ENCODE measurements at places on chromosomes 5 and 9.

DNA sequence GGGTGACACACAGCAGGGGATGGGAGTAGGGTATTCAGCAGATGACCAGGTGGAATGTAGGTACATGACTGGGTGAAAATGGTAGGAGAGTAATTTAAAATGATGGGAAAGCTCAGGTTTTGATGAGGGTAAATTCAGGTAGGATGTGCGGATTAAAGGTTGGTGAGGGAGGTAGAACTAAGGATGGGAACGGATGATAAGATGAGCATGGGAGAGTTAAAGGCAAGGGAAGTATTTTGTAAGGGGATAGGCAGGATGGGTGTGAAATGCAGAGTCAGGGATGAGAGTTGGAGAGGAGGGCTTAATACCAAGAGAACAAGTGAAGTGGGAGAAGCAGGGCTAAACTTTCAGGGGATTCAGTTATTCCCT lies 1.5 kb downstream of the TLN1 start:
- no peak for DNase-seq

DNA sequence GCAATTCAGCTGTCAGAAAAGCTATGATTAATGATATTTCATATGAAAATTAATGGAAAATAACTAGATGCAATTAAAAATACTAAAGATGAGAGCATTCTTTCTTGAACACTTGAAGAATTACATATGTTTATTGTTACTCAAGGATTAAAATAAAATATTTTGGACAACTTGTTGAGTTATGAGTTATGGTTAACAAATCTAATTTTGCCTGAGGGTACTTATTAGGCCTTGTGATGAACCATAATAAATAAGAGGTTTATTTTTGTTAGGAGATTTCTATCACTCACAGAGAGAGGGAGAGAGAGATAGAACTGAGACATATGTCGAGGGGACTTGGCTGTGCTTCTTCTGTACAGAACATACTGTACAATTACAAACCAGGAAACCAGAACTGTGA lies 183.7 kb downstream of the ISL1 start:
- DNase-seq = no peak

DNA sequence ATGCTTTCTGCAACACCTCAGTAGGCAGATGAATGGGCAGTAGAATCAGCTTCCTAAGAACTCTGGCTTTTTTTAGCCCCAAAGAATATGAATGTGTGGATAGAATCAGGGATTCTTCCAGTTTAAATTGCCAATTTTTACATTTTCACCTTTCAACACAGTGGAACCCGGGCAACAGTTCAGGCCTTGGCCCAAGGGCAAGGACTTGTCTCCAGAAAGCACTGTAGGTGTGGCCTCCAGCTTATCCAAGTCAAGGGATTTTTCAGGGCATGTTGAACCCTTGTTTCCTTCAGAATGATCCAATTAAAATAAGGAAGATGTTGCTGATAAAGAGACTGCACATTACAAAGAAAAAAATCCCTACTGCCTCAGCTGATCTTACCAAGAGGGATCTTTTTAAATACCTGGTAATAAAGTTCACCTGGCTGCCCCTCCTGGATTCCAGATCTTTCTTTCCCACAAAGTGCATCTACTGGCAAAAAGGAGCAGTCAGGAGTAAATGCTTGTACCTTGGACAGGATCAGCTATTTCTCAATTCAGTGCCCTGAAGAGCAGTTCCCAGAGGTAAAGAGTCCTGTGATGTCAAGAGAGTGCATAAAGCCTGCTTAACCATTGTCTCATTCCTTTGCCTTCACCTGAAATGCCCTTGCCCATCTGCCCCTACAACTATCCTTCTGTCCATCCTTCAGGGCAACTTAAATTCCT lies 80.1 kb upstream of the PLPP6 start:
- DNase-seq = no peak

GRCh38 chr5:142845402-142845921 lies 75.3 kb downstream of the ARHGAP26 start:
- no peak for DNase-seq

DNA sequence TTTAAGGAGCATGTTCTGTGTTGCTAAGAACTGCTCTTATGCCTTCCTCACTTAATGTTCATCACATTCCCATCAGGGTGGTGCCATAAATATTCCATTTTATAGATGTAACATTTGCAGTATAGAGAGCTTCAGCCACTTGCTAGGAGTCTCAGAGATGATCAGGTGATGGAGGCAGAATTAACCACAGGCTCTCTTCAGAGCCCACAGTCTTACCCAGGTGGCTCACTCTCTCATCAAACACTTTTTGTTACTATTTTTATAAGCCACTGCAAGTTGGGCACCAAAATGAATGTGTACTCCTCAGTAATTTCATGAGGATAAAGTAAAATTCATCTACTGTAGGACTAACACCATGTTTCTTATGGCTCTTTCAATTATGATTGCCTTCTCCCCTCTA lies 491.5 kb upstream of the DAP start:
- no peak for DNase-seq

- DNase-seq = no peak
Observed at GRCh38 chr9:107715740-107716139, 226.2 kb upstream of the KLF4 start.

DNA sequence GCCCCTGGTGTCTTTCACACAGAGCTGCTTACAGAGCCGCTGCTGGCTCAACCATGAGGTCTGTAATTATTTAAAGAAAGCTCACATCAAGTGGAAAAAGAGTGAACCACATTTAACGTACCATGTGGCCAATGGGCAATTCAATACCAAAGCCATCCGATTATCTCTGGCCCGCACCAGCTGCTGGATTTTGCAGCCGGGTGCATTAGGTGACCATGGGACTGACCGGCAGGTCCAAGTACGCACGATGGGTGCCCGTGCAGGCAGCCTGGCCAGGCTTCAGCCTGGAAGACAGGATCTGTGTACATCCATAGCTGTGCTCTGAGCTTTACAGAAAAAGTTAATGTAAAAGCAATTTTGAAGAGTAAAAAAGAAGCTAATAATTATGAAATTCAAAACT lies 20.5 kb downstream of the PPARGC1B start:
- no peak for DNase-seq

DNA sequence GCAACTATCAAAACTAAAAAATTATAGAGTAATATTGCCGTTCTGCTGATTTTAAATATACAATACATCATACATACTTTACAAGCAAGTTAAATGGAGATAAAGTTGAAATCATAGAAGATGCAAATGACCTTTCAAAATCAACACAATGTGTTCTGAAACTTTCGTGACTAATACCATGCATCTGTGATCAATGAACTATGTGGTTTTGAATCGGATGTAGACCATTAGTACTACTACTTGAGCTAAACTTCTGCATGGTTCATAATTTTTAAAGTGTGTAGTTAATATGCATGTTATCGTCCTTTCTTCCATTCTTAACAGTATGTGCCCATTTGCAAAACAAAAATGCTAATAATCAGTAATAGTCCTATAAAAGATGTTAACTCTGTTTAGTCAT lies 11.3 kb upstream of the PHF2 start:
- no peak for DNase-seq

- DNase-seq = no peak
Observed at GRCh38 chr5:125950012-125950615, 473.1 kb upstream of the GRAMD2B start.

DNA sequence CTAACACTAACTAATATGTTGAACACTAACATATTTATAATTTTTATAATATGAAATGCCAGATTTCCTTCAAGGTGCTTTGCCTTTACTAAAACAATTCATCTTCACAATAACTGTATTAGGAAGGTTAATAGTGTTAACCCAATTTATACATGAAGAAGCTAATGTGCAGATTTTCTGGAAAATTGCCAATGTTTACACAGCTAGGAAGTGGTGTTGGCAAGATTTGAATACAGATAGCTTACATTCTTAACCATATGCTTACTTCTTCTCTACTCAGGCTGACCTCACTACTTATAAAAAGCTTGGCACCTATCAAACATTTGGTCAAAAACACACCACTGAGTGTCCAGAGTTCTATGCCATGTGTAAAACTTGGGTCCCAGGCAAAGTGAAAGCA lies 445.4 kb upstream of the ITGA1 start:
- no peak for DNase-seq

GRCh38 chr9:38422555-38423260 lies 1.5 kb downstream of the IGFBPL1 start:
- no peak for DNase-seq

- no peak for DNase-seq
Observed at GRCh38 chr5:97162045-97162444, 19.6 kb upstream of the LIX1 start.

- DNase-seq = no peak
Observed at GRCh38 chr9:130561056-130561455, 18.3 kb upstream of the FUBP3 start.

- DNase-seq = no peak
Observed at GRCh38 chr5:178986326-178986960, 8.7 kb downstream of the GRM6 start.

- DNase-seq = no peak
Observed at GRCh38 chr9:37198831-37199230, 78.5 kb downstream of the ZCCHC7 start.

DNA sequence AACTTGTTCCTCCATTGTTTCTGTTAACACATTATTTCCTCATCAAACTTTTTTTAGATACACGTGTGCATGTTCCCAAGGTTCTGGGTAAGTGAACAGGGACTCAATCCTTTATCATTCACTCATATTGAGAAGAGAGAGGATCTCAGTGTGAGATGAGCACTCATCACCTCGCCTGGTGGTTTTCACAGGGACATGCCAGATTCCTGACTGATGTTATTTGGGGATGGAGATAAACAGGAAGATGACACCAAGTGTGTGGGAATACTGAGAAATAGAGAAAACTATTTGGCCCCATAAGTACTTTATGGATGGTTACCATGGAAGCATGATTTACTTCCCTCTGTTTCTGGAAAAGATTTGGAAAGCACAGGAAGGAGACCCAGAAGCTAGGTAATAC lies 533.3 kb upstream of the DMAC1 start:
- no peak for DNase-seq

DNA sequence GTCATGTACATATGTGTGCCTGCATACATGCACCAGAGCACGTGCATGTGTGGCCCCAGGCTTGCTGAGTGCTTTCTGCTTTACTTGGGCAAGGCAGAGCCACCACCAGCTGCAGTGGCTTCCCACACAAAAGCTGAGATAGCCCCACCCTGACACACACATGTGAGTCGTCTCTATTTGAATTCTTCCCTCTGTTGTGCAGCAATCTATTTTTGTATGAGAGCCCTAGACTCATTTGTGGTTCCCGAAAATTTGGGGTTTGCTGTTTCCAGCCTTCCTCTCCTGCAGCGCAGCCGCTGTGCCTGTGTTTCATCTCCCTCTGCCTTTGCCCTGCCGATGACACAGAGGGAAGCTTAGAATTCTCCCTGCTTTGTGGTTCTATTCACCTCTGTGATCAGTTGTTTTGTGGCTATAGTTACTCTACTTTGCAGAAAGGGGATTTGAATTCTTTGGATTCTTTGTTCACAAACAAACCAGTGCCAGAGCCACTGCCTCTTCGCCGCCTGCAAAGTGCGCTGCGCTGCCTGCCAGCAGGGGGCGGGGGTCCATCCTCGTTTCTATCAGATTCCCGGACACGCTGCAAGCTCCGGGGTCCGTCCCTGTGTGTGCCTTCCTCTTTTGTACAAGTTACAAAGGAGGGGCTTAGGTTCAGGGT lies 95.8 kb upstream of the DAP start:
- DNase-seq = no peak

GRCh38 chr9:92968081-92968480 lies 20.8 kb downstream of the FGD3 start:
- no peak for DNase-seq

- DNase-seq = no peak
Observed at GRCh38 chr5:56447232-56447631, 214.1 kb upstream of the ANKRD55 start.

- no peak for DNase-seq
Observed at GRCh38 chr5:124622851-124623250, 123.6 kb downstream of the ZNF608 start.

DNA sequence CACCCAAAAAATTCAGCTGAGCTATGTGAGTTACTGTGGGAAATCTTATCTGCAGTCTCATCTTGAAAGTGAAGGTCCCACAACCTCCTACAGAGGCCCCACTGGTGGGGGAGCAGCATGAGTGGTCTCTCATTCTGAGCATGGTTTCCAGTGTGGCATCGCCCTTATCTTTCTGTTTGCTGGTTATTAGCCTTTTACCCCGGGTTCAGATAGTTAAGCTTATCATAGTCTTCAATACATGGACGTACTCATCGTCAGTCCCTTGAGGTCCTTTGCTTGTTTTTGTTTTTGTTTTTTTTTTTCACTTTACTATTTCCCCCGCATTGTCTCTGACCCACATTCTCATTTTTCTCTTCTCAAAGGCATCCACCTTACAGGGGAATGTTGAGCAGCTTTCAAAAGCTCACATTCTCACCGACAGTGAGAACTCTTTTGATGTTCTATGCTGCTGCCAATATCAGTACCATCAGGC lies 7.7 kb upstream of the HAVCR2 start:
- DNase-seq = no peak

DNA sequence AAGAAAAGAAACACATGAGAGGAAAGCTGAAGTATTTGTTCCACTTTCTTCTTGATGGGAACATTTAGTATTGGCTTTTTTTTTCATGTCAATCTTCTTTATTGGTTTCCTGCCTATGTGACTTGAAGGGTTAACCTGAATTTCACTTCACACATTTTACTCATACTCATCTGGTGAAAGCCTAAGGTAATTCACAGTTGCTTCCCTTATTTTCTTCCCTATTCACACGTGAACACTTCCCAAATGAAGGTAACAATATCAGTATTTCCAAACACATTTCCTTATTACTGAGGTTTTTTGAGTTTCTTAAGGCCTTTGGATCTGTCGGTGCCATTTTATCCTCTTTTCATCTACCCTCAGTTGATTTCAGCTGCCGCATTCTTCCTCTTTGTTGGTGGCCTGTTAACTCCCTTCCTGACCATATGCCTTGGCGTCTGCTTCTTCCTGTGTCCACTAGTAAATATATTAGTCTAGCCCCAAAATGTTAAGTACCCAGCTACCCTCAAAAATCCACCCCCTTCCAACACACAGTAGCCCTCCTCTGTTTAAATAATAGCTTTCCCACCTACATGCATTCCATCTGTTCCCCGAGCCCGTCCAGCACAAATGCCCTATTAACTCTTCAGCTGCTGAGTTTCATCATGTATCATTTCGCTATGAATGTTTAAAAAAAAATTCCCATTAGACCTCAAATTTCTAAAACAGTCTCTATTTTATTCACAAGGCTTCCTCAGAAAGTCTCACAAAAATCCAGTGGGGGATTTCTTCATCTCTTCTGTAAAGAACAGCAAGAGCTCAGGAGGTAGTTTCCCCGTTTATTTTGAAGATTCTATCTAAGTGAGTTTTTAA lies 97.3 kb downstream of the USP20 start:
- no peak for DNase-seq

GRCh38 chr9:13651969-13652663 lies 372.6 kb upstream of the MPDZ start:
- DNase-seq = no peak

GRCh38 chr5:141951332-141951781 lies 6.6 kb downstream of the PCDH12 start:
- no peak for DNase-seq

DNA sequence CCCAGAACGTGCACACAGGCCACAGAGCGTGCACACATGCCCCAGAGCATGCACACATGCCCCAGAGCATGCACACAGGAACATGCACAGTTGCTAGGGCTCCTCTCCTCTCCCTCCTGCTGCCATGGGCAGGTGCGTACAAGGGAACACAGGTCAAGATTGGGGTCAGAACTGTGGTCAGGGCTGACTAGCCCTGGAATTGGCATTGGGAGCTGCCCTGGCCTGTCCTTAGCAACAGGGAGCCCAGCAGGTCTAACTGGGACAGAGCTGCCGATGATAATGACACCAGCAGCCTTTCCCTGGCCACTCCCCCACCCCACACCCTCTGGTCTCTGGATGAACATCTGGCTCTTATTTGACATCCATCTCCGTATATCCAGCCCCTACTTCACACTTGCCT lies 8.0 kb downstream of the PCDH1 start:
- no peak for DNase-seq

Data from stimulated activated CD8-positive, alpha-beta memory T cell treated with anti-CD3 and anti-CD28 coated beads, Interleukin-15, amount 100 ng/mL, for 4 hours (primary cell).